ENCODE measurements at places on chromosomes 3 and 15.

DNA sequence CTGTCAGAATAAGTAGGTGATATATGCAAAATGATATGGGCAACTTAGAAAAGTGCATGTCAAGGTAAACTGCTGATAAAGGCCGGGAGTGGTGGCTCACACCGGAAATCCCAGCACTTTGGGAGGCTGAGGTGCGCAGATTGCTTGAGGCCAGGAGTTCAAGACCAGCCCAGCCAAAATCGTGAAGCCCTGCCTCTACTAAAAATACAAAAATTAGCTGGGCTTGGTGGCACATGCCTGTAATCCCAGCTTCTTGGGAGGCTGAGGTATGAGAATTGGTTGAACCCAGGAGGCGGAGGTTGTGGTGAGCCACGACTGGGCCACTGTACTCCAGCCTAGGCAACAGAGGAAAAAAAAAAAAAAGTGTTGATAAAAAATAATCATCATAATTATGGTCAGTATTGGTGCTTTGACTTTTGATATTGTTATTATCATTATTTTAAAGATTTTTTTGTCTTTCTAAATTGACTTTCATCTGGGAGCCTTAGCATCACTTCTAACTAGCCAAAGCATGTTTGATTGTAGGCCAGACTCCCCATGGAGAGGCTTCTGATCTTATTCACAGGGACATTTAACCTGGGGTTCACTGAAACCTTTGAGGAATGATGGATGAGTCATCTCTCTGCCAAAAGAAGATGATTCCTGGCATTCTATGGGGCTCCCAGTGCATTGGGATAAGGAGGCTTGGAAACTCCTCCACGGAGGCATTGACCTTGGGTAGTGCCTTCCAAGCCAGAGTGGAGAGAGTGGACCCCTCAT lies 5.6 kb downstream of the ZBTB38 start:
- no peak for DNase-seq

DNA sequence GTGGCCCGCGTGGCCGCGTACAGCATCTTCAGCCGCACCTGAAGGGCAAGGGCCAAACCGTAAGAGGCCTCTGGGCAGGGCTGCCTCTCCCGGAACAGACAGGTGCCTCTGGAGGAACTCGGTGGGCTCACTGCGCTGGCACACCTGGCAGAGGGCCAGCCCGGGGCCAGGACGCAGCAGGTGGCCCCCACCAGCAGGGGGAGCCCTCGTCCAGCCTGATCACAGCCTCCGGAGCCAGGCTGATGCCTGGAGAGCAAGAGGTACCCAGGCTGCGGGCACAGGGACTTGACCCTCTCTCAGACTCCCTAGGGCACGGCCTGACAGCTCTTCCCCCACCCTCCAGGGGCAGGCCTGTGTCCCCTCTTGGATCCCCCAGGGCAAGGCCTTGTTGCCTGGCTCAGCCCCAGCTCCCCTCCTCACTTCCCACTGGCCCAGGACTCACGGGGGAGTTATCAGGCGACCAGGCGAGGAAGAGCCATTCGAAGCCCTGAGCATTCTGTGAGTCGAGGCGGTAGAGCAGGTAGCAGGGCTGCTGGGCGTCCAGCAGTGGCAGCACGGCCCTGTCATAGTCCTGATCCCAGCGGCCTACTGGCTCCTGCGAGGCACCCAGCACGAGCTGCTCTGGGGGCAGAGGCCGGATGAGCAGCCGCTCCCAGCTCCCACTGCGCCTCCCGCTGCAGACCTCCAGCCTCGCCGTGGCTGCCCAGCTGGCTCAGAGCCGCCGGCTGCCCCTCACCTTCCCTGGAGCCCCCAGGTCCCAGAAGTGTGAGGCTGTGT lies 6.2 kb upstream of the TLR9 start:
- DNase-seq = no peak

- DNase-seq = no peak
Observed at GRCh38 chr3:97952280-97952679, 20.0 kb downstream of the RIOX2 start.

- DNase-seq = no peak
Observed at GRCh38 chr3:36876181-36876936, 68.5 kb downstream of the TRANK1 start.

GRCh38 chr3:41088882-41089281 lies 110.4 kb upstream of the CTNNB1 start:
- DNase-seq = no peak
